ENCODE measurements at places on chromosomes 11 and 22.

DNA sequence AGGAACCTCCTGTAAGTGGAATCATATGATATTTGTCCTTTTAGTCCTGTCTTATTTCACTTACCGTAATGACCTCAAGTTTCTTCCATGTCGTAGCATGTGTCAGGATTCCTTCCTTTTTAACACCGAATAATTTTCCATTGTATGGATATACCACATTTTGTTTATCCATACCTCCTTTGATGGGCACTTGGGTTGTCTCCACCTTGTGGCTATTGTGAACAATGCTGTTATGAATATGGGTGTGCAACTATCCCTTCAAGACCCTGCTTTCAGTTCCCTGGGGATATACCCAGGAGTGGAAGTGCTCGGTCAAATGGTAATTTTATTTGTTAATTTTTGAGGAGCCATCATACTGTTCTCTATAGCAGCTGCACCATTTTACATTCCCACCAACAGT, 244.9 kb upstream of the BLID start:
- DNase-seq = no peak

- no peak for DNase-seq
Observed at GRCh38 chr22:50739894-50740293, 1.9 kb downstream of the ACR start.

DNA sequence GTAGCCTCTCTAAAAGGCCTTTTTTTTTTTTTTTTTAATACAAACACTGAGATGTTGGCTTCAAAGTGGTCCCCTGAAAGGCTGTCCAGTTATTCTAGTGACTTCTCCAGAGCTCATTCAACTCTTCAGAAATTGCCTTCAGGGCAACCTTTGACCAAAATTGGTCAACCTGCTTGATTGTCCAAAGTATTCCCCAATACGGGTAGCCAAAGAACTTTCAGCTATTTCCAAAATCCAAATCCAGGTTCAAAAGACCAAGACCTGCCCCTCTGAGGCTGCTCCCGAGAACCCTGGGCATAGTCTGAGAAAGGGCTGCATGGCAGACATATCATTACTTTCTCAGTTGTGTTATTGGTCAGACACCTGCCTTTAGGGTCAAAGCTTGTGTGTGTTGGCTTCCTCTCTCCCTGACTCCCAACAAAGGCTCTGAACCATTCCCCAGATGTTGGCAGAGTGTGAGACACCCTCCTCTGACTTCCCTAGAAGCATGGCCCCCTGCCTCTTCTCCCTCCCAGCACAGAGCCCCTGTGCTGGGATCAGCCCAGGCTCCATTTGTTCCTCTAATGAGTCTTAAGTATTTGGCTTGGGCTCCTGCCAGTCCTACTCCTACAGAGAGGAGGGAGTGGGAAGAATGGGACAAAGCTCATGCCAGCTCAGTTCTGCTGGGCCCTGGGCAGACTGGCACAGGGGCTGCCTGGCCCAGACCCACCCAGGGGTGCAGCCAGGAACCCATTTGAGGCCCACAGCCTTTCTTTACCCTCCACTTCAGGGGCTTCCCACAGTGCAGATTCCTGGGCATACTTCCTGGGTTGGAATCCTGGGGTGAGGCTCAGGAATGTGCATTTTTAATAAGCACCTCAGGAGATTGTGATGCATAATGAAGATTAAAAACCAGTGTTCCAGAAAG, 30.3 kb downstream of the TNKS1BP1 start:
- DNase-seq = no peak

DNA sequence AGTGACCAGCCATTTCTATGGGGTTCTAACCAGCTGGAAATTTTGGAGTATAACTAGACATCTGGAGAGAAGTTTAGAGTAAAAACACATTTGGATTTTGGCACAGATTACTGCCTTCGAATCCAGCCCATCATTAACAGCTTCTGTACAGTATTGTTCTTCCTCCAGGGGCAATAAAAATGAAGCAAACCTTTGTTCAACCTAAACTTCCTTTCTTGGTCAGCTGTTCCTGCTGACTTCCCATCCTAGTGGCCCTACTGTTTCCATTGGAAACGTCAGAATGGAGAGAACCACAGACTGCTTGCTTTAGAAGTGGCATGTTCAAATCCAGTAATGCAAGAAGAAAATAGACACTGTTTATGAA, 203.7 kb upstream of the MTMR2 start:
- no peak for DNase-seq

DNA sequence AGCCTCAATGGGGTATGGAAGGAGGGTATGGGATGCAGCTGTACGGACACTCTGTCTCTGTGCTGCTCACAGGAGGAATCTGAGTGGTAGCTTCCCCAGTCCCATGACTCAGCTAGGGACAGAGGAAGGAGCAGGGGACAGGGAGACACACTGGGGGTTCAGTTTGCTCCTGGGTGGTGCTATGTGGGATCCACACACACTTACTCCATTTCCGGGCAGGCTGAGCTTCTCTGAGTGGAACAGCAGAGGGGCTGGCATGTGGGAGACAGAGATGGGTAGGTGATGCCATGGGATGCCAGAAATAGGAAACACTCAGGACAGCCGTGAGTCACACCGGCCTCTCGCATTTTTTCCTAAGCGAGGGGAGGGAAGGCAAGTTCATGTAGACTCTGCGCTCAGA, 59.2 kb upstream of the KIRREL3 start:
- DNase-seq = no peak

DNA sequence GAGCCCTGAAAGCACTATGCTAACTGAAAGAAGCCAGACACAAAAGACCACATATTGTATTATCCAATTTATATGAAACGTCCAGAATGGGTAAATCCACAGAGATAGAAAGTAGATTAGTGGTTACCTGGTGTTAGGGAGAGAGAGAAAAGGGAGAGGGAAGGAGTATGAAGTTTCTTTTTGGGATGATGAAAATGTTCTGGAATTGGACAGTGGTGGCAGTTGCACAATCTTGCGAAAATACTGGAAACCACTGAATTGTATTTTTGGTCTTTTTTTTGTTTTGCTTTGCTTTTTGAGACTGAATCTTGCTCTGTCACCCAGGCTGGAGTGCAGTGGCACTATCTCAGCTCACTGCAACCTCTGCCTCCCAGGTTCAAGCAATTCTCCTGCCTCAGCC, 63.5 kb downstream of the MRTFA start:
- no peak for DNase-seq

GRCh38 chr22:29530716-29531115, 22.8 kb downstream of the THOC5 start:
- no peak for DNase-seq

DNA sequence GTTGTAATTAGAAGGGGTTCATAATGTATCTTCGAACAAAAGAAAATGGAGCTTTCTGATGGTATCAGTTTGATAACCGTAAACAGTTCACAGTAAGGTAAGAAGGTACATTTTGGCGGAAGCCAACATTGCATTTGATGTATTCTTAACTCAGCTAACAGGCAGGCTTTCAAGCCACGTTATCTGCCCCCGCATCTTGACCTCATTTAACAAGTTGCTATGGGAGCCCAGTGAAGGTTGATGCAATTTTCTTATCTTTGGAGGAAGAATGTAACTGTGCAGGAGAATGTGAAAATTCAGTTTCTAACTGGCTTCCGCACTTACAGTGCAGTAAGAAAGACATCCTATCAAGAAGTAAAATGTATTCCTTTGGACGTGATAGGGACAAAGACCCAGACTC, 110.6 kb downstream of the ETS1 start:
- no peak for DNase-seq

Data from spinal cord (tissue), 10 donors.